Right lung (tissue), 10 donors: ENCODE measurements at places on chromosomes 6 and 20. TPM values are rescaled to one million over a fixed set of nuclear protein-coding genes. Genes with fewer than 3 reads are reported as not detected.

The HTR1E gene
- 0.51 TPM for polyA plus RNA-seq

The PMEPA1 gene
- polyA plus RNA-seq, result 25.5 TPM

The LY6G6D gene
- polyA plus RNA-seq, result 0.80 TPM

The PARD6B gene
- 5.2 TPM for polyA plus RNA-seq

The CBLN4 gene
- polyA plus RNA-seq, result 0.61 TPM

The NT5E gene
- 13.3 TPM for polyA plus RNA-seq

The HAO1 gene
- polyA plus RNA-seq, result not detected

The SMPD2 gene
- polyA plus RNA-seq, result 14.8 TPM

The MMP24 gene
- 1.8 TPM for polyA plus RNA-seq

The SIRPD gene
- polyA plus RNA-seq, result not detected

The KCNG1 gene
- 0.70 TPM for polyA plus RNA-seq

The HNF4A gene
- polyA plus RNA-seq, result 0.78 TPM

The CCN5 gene
- 0.31 TPM for polyA plus RNA-seq

The PRDM13 gene
- polyA plus RNA-seq, result not detected

The GSTA3 gene
- 0.48 TPM for polyA plus RNA-seq

The WFDC5 gene
- not detected for polyA plus RNA-seq

The NMBR gene
- polyA plus RNA-seq, result 0.46 TPM

The DEFB124 gene
- polyA plus RNA-seq, result 0.67 TPM

The CST7 gene
- 1.4 TPM for polyA plus RNA-seq

The PRL gene
- polyA plus RNA-seq, result not detected

The PBOV1 gene
- polyA plus RNA-seq, result 0.06 TPM

The IMPG1 gene
- 0.77 TPM for polyA plus RNA-seq

The BPIFA1 gene
- polyA plus RNA-seq, result not detected

The GRIK2 gene
- polyA plus RNA-seq, result 0.69 TPM

The EPPIN gene
- 0.18 TPM for polyA plus RNA-seq

The ENTPD6 gene
- polyA plus RNA-seq, result 57.3 TPM

The DOK5 gene
- 4.0 TPM for polyA plus RNA-seq

The SEMG1 gene
- not detected for polyA plus RNA-seq

The NXT1 gene
- 12.8 TPM for polyA plus RNA-seq

The KHDC1L gene
- 0.23 TPM for polyA plus RNA-seq

The POU5F1 gene
- polyA plus RNA-seq, result 1.00 TPM

The TRAPPC3L gene
- 0.95 TPM for polyA plus RNA-seq

The KHDC1 gene
- 11.4 TPM for polyA plus RNA-seq

The COL20A1 gene
- 0.08 TPM for polyA plus RNA-seq

The BPIFB2 gene
- not detected for polyA plus RNA-seq

The C4A gene
- polyA plus RNA-seq, result 9.7 TPM

The HSD17B8 gene
- polyA plus RNA-seq, result 21.7 TPM

The FRK gene
- 2.4 TPM for polyA plus RNA-seq

The EFCAB8 gene
- polyA plus RNA-seq, result 0.18 TPM

The SPATS1 gene
- polyA plus RNA-seq, result 0.86 TPM

The PRR18 gene
- 0.52 TPM for polyA plus RNA-seq

The ENPP3 gene
- polyA plus RNA-seq, result 1.1 TPM

The RAB44 gene
- 0.12 TPM for polyA plus RNA-seq

The RIMS4 gene
- polyA plus RNA-seq, result 2.1 TPM

The LST1 gene
- polyA plus RNA-seq, result 5.4 TPM

The ABRACL gene
- polyA plus RNA-seq, result 28.7 TPM

The TPBG gene
- 6.3 TPM for polyA plus RNA-seq
